ENCODE measurements at places on chromosomes 7 and 10. TPM values are rescaled to one million over a fixed set of nuclear protein-coding genes. Genes with fewer than 3 reads are reported as not detected.
A peak's percentile ranks its signal among the peaks of the same experiment; 100 is the strongest.

GRCh38 chr10:114526504-114527238 lies 122.4 kb upstream of the AFAP1L2 start:
- peak; percentile 84 for DNase-seq

- no peak for DNase-seq
Measured at GRCh38 chr10:44723082-44723481, 188.1 kb upstream of the TMEM72 start.

- no peak for DNase-seq
Measured at GRCh38 chr7:47746468-47746867, 164.6 kb upstream of the TNS3 start.

DNA sequence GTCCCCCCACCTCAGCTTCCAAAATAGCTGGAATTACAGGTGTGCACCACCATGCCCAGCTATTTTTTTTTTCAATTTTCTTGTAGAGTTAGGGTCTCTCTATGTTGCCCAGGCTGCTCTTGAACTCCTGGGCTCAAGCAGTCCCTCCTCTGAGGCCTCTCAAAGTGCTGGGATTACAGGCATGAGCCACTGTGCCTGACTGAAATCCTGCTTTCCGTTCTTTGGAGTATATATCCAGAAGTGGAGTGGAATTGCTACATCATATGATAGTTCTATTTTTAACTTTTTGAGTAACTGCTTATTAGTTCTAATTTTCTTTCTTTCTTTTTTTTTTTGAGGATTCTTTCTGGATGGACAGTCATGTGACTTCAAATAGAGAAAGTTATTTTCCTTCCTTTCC lies 62.9 kb upstream of the ZMIZ2 start:
- no peak for DNase-seq

GRCh38 chr7:142104550-142105527 lies 6.7 kb upstream of the MGAM2 start:
- no peak for DNase-seq

GRCh38 chr7:37262181-37262580 lies 186.5 kb downstream of the ELMO1 start:
- DNase-seq, result no peak

DNA sequence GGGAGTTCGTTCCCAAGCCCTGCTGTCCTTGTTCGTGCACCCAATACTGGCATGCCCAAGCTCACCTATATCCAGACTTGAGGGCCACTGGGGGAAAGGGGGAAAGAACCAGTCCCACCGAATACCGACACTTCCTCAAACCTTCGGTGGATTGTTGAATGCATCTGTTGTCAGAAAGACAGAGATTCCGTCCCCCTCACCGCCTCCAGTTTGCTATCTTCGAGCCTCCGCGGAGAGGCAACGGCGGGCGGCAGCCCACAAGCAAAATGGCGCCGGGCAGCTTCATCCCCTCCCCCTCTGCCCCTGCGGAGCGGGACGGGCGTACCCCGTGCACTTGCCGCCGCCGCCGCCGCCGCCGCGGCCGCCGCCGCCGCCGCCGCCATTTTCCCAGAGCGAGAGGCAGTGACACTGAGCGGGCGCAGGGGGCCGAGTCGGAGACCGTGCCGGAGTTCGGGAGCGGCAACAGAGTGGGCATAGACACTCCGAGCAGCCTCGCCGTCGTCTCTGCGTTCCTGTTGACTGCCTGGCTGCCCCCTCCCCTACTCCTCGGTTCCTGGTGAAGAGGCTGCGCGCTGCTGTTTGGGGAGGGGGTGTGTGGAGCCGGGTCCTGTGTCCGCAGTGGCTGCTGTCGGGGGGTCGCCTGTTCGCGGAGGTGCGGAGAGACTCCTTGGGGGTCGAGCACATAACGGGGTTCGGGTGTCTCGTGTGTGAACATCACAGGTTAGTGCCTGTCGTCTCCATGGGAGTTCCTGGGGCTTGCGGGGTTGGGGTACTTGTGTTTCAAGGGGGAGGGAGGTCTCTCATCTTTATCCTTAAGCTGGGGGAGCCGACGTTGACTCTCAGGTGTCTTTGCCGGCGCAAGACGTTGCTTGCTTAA lies at the start of gene KMT2E:
Gene KMT2E (plus strand): TSS at position 390 of the 877 bp plus-strand sequence. CDS start 26,748 bp downstream, outside the sequence.
- DNase-seq, result peak; percentile 93

- DNase-seq, result no peak
Measured at GRCh38 chr7:102424787-102425218, 8.6 kb upstream of the ORAI2 start.

The CTAGE4 gene
- total RNA-seq, result 2.2 TPM

The CUZD1 gene
- 3.0 TPM for total RNA-seq

The SPDYE6 gene
- total RNA-seq, result not detected

The GIMAP4 gene
- 285 TPM for total RNA-seq

The PKD1L1 gene
- total RNA-seq, result 0.34 TPM

Measured in activated naive CD8-positive, alpha-beta T cell treated with anti-CD3 and anti-CD28 coated beads, Interleukin-2, amount 10 ng/mL, durations not matched to agents 7 days and 5 days (primary cell).